Lung microvascular endothelial cell (primary cell): ENCODE measurements at places on chromosomes 4 and X.

GRCh38 chr4:89108091-89108490 lies 3.2 kb upstream of the TIGD2 start:
- DNase-seq, result peak; percentile 36

DNA sequence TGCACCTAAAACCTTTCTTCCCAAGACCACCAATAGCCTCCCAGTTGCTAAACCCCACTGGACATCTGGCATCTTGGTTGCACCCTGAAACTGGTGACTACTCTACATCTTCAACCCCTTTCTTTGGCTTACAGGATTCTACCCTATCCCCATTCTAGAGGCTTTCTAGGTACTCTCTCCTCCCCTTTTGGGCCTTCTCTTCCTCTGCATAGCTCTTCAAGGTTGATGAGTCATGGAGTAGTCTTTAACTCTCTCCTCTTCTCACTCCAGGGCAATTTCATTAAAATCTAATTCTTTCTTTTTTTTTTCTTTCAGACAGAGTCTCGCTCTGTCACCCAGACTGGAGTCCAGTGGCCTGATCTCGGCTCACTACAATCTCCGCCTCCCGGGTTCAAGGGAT lies 16.8 kb downstream of the APOO start:
- DNase-seq, result no peak

GRCh38 chr4:169791527-169792156 lies 33.9 kb upstream of the HPF1 start:
- DNase-seq, result peak; percentile 86

- DNase-seq, result peak; percentile 7
Observed at GRCh38 chrX:104282166-104282725, 27.5 kb upstream of the ESX1 start.

GRCh38 chr4:37689353-37690095 lies 3.3 kb upstream of the RELL1 start:
- DNase-seq, result no peak

GRCh38 chr4:79576429-79576753 lies 168.4 kb upstream of the GK2 start:
- DNase-seq, result peak; percentile 5

DNA sequence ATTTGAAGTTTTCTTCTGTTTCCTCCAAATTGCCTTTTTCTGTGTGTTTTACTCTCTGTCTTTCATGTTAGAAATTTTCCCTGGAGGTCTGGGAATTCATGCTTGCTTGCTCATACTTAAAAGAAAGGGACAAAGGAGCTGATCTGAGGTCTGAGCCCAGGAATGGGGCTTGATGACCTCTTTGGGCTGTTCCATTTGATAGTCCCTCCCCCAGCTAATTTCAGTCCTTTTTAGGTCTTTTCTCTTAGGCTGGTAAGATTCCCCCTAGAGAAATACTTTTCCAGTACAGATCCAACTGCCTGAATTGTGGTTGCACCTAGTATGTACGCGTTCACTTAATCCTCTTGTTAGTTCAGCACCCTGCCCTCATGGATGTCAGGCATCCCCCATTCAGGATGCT lies 5.5 kb upstream of the PIGA start:
- no peak for DNase-seq

DNA sequence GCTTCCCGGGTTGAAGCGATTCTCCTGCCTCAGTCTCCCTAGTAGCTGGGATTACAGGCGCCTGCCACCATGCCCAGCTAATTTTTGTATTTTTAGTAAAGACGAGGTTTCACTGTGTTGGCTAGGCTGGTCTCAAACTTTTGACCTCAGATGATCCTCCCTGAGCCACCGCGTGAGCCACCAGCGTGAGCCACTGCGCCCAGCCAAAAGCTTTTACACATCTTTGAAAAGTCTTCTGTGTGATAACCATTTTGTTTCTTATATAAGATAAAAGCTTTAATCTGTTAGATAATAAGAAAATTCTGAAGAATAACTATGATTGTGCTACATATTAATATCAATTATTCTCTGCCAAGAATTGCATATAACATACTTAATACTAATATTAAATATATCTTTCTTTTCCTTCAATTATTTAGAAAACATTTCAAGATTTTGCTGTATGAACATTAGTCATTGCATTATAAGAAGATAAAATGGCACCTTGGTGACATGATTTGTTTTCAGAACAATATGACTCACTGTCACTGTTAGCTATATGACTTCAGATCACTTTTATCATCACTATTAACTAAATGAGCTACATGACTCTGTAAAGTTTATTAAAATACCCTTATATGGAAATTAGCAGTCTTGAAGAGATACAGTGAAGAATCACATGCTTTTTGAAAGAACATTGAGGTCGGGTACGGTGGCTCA lies 33.4 kb downstream of the RUFY3 start:
- no peak for DNase-seq

DNA sequence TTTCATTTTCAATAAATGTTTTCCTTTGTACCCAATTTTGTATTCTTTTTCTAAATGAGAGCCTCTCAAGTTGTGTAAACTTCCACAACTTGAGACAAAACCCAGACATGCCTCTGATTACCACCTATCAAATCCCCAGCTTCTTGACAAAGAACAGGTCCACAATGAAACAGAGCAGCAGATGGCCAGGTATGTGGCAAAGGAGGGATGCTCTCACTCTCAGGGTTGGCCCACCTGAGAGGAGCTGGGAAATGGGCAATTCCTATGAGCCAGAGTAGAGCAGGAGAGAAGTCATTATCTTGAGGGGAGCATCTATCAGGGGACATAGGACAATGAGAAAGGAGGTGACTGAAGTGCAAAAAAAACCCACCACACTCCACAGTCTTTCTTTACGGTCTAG lies 273.5 kb upstream of the FAM241A start:
- DNase-seq, result no peak

DNA sequence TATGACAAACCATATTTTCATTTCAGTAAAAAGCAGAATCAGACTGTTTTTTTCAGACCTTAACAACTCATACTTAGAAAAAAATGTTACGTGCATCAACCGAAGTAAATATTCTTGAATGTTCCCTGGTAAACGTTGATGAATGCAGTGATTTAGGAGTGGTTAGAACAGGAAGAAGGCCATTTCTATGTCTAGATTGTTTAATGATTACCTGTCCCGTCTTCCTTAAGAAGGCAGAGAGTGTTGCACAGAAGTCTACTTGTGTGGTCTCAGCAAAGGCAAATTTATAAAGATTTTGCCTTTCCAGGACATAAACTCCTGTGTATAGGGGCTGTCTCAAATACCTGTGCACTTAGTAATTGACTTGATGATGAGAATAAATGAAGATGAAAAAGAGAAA lies 134.5 kb downstream of the MGST2 start:
- no peak for DNase-seq

DNA sequence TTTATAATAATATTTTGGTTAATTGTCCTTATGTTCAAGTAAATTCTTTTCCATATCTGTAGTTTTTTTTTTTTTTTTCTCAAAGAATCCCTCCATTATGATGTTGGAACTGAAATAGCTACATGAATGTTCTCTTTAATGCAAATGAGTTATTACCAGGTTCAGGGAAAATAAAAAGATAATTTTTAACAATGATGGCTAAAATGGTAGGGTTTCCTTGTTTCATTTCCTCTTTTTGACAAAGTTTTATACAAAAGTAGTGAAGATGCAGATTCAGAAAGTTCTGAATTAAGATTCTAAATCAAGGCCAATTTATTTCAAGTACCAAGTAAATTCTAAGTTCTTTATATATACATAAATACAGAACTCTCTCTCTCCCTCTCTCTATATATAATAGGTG lies 779.0 kb upstream of the INTU start:
- no peak for DNase-seq

GRCh38 chr4:180486342-180486741 lies 1756.9 kb upstream of the TENM3 start:
- no peak for DNase-seq

- no peak for DNase-seq
Observed at GRCh38 chr4:11081006-11081405, 347.7 kb downstream of the HS3ST1 start.

DNA sequence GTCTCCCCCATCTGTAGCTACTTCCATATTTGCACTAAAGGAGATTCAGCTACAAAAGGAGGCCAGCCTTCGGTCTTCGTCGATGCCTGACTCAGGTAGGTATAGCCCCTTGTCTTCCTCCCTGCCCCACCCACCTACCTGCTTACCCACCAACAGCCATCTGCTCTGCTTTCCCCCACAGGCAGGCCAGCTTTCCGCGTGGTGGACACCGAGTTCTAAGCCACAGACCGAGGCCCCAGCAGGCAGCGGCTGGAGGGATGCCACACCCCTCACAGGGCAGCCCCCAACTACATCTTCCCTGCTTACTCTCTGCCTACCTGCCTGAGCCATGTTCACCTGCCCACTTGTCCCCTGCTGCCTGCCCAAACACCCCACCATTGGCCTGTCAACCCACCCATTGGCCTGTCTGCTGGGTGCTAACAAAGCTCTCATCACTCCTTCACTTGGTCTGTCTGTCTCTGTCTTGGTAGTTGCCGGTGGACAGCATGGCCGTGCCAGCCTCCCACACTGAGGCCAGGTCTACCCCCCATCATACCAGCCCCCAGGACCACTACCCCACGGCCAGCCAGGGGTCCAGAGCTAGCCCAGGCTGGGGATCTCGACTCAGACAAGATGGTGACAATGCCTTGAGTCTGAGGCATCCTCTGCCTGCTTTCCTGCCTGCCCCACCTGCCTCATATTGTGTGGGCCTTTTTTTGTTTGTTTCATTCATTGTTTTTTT lies 4.1 kb upstream of the USP11 start:
- no peak for DNase-seq

DNA sequence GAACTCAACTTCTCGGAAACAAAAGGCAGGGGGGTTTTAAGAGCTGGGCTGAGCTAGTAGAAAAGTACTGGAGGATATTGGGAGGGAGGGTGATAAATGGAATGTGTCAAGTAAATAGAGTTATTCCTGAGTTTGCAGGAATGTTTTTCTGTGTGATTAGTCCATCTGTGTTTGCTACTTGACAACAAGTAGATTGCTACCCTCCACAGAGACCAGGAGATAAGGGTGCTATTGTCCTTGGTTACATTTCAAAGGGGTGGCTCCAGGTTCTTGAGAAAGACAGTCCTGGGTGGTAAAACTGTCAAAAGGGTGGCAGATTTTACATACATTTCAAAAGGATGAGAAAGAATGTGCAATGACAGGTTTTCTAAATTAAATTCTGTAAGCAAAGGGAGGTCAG lies 181.2 kb upstream of the PPP3CA start:
- no peak for DNase-seq

GRCh38 chr4:170497689-170498088 lies 407.9 kb upstream of the AADAT start:
- no peak for DNase-seq

DNA sequence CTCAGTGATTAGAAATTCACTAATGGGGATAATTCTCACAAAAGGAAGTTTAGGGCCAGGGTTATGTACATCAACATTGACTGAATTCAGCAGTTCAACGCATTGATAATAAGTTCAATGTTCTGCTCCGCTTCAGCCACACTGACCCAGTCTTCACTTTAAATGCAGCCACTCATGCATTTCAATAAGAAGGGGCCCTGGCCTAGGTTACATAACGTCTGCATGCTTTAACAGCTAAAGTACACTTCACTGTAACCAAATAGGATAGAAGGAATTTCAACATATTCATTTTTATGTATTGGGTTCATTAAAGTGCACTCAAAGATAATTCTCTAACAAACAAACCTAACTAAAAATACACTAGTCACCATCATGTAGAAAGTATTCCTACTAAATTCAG lies 12.8 kb upstream of the TSPAN7 start:
- no peak for DNase-seq

DNA sequence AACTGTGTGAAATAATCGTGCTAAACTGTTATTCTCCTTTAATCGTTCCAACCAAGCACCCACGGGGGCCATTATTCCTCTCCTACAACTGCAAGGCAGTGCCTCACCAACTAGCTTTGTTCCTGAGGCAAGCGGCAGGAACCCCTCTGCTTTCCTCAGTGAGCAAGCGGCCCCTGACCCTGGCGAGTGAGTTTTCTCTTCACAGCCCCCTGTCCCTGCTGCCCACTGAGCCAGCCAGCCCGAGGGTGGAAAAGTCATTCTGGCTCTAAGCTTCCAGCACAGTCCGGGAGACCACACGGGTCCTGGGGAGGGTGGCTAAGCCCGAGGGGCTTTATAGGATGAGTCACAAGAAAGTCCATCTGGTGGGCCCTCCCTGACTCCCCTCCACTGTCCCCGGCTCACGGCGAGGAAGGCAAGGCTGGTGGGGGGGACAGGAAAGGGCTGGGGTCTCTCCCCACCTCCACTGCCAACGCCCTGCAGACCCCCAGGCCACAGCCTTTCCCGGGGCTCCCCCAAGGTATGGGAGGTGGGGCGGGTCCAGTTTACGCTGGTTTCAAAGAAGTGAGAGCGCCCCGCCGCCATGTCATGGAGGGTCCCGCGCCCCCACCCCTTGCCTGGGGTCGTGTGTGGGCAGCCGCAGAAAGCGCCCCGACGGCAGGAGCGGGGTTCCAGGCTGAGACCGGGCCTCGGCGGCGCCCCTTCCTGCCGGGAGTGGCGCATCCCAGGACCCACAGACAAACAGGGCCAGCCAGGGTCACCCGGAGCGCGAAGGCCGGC lies 45.0 kb downstream of the CPLX1 start:
- DNase-seq, result peak; percentile 29

DNA sequence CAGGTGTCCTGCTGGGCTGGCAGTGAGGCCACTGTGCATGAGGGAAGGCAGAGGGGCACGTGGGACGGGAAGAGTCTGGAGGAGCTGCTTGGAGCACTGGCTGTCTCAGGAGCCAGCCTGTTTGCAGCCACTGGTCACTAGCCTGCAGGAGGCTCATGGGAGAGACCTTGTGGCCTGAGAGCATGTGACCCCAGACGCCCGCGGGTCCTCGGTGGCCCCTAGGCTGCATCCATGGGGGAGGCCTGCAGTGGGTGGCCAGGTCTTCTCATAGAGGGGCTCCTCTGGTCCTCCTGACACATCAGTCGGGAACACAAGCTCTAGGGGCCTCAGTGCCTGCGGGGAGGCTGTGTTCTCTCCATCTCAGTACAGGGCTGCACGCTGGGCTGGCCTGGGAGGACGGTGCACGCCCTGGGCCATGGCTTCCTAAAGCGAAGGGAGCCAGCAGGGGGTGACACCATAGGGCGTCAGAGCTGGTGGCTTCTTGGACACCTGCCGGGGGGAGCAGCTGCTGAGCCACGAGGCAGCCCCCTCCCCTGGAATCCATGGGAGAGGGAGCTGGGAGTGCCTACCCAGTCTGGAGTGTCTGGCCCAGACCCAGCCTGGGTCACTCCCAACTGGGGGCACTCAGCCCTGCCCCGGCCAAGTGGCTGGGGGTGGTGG lies 12.3 kb downstream of the NAT8L start:
- no peak for DNase-seq

DNA sequence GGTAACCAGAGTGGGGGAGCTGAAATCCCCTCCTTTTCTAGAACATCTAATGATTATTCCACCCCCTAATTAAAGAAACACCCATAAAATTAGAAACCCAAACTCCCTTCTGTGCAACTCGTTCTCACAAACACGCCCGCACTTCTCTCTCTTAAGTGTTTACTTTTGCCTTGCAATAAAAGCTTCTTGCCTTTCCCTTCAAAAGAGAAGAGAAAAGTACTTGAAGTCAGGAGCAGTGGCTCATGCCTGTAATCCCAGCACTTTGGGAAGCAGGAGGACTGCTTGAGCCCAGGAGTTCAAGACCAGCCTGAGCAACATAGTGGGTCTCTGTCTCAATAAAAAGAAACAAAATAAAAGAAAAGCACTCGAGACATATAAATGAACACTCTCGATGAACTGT lies 3.6 kb upstream of the GPR173 start:
- DNase-seq, result no peak
